ENCODE measurements at places on chromosomes 2 and 18. TPM values are rescaled to one million over a fixed set of nuclear protein-coding genes. Genes with fewer than 3 reads are reported as not detected.

GRCh38 chr18:58253318-58253717 lies 209.3 kb downstream of the NEDD4L start:
- DNase-seq = no peak

Gene ATOH8
- polyA plus RNA-seq = 35.2 TPM

Gene UPP2
- not detected for polyA plus RNA-seq

Gene TUBA3E
- 48.3 TPM for polyA plus RNA-seq

DNA sequence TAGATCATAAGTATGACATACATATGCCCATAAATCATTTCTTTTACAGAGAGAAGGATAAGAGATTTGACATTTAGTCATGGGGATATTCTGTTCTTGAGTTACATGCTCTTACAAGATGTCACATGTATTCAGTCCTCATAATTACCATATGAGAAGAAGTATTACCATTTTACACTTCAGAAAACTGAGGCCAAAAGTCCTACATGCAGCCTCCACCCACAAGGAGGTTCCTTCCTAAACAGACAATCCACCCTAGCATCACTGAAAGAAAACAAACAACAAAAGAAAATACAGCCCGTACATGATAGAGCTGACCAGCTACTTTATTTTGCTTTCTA lies 335.1 kb downstream of the SETBP1 start:
- DNase-seq = no peak

DNA sequence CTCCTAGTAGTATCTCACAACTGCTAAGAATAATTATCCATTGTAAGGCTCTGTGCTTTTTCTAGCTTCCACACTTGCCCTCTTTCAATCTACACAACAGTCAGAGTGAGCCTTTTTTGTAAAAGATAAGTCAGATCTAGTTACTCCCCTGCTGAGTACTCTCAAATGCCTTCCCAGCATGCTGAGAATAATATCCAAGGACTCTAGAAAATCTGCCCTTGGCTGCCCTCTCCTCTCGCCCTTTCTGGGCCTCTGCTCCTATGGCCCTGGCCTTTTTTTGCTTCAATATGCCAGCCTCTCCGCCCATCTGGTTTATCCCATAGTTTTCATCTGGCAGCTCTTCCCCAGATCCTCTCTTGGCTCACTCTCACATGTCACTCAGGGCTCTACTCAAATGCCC lies 455.9 kb upstream of the UBE2E3 start:
- no peak for DNase-seq

GRCh38 chr2:16130541-16130880 lies 190.2 kb downstream of the MYCN start:
- no peak for DNase-seq
